NCI-H526 treated with DMSO at 0.1 percent for 48 hours (cell line): ENCODE measurements at places on chromosomes 5 and 9.

GRCh38 chr5:61274511-61274911 is 57.5 kb upstream of the ZSWIM6 start:
- DNase-seq = no peak

DNA sequence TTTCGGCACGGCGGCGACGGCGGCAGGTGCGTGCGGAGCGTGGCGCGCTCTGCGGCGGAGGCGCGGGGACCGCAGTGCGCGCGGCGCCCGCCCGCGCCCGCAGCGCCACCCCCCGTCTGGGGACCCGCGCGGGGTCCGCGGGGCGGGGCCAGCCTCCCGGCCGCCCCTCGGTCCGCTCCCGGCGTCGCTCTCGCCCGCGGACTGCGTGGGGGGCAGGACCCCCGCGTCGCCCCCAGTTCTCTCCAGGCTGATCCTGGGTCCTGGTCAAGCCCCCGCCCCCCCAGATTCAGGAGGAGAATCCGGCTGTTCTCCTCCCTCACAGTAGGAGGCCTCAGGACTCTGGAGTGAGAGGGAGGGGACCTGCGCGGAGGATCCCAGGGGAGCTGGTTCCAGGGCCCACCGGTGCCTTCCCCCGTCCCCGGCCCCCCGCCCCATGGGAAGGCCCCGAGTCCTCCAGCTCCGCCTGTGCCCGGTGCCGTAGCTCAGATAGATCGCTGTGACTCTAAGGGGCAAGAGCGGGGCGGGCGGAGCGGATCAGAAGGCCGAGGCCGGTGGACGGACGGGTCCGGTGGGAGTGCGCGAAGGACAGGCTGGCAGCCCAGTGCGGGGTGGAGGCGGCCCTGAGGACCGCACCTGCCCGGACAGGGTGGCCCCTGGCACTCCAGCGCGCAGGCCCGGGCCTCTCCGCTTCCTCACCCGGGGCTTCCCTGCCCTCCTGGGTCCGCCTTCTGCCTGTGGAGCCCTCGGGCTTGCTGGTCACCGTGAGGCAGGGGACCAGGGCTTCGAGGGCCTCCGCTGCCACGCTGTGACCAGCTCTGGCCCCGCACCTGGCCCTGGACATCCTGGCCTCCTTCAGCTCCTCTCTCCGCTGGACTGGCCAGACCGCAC is at the start of gene RNF208:
RNF208 (minus strand) TSS at position 51 of the 888 bp plus-strand sequence. CDS start 1,028 bp downstream, outside the sequence.
- DNase-seq = no peak

GRCh38 chr5:178769617-178770260 is 39.3 kb upstream of the ZNF354A start:
- DNase-seq = no peak

GRCh38 chr9:860706-861105 is 19.2 kb downstream of the DMRT1 start:
- DNase-seq = no peak

GRCh38 chr5:6790346-6790865 is 77.2 kb downstream of the TENT4A start:
- no peak for DNase-seq

- no peak for DNase-seq
Measured at GRCh38 chr5:180090098-180090768, 18.7 kb upstream of the RNF130 start.

DNA sequence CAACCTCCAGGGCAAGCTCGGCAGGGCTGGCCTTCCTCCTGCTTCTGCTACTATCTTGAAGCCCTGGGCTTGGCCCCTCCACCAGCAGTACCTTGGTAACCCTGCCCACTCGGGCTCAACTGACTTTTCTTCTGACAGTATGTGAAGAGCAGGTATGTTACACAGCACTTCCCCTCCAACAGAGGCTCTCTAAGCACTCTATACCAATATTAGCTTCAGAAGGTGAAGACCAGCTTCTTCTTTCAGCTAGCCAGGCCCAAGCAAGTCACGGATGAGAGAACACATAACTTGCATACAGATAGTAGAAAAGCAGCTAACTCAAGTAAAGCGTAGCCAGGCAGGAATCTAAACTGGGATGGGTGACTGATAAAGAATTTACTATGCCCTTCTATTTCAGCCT is 64.3 kb downstream of the FEM1C start:
- no peak for DNase-seq

DNA sequence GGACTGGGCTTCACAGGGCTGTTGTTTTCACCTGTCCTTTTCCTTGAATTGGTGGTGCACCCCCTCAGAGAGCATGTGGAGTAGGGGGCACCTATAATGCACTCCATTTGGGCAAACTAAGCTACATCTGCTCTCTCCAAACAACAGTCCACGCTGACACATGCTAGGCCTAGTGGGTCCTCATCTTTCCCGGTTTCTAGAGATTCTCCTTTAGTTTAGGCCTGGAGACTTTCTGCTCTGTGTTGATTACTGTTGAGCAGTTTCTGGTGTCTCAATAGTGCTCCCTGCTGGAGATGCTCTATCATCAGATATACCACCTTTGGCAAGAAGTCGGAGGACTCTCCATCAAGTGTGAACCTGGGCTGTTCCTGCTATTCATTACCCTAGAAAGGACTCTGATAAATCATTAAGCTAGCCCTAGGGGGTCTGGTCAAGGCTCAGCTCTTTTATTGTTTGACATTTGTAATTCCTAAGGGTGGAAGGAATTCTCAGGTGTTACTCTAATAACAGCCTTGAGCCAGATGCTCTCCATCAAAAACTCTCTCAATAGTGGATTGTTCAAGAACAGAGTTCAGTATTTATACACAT is 64.0 kb upstream of the FYB1 start:
- DNase-seq = peak; percentile 88

GRCh38 chr9:9585920-9586319 is 1026.9 kb downstream of the PTPRD start:
- DNase-seq = no peak

DNA sequence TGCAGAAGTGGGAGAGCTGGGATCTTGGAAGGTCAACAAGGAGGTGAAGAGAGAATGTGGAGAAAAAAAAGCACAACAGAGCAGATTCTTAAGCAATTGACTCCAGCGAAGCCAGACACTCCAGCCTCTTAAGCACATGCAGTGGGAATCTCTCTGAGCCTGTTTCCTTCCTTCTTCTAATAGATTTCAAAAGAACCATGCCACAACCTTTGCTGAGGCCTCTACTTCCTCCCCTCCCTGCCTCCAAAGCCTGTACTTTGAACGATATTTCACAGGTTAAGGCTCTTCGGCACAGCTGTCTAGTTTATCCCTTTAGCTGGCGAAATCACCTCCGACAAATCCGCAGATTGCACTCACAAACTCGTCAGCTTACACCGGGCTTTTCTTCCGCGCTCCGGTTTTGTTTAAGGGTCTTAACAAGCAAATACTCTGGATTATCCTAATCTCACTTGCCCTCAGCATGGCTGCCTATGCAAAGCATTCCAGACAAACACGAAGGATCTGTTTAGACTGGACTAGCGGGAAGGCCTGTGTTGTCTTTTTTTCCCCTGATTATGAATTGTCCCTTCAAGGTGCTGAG is 211.6 kb upstream of the PANK3 start:
- DNase-seq = no peak

DNA sequence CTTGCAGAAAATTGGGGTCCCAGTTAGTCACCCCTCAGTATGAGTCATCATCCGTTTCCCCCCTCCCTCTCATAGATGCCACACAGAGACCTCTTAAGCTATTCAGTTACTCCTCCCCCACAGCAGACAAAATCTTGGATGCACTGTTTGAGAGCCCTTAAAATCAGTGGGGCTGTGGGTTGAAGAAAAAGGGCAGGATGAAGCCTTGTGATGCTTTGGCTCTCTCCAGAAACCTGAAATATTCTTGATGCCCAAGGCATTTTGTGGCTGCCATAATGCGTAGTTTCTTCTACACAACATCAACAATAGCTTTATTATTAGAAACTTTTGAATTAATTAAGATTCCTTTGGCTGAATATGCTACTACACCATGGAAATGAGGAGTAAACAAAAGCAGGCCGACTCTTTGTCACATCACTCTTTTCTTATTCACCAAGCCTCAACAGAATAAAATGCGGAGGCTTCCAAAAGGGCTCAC is 133.8 kb downstream of the MRPS30 start:
- DNase-seq = no peak

DNA sequence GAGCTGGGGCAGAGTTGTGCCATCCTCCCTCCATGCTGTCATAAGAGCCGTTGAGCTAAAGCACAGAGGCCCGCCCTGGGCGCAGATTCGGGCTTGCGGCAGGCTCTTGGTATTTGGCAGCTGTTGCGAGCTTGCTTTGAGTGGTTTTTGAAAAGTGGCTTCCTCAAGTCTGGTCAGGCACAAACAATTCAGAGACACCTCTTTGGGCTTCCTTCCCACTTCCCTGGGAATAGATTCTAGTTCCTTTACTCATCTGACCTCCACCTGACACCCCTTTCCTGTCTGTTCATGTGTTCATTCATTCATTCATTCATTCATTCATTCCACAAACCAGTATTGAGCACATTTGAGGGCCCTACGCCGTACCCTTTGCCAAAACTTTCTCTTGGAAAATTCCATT is 27.4 kb downstream of the NCS1 start:
- no peak for DNase-seq

DNA sequence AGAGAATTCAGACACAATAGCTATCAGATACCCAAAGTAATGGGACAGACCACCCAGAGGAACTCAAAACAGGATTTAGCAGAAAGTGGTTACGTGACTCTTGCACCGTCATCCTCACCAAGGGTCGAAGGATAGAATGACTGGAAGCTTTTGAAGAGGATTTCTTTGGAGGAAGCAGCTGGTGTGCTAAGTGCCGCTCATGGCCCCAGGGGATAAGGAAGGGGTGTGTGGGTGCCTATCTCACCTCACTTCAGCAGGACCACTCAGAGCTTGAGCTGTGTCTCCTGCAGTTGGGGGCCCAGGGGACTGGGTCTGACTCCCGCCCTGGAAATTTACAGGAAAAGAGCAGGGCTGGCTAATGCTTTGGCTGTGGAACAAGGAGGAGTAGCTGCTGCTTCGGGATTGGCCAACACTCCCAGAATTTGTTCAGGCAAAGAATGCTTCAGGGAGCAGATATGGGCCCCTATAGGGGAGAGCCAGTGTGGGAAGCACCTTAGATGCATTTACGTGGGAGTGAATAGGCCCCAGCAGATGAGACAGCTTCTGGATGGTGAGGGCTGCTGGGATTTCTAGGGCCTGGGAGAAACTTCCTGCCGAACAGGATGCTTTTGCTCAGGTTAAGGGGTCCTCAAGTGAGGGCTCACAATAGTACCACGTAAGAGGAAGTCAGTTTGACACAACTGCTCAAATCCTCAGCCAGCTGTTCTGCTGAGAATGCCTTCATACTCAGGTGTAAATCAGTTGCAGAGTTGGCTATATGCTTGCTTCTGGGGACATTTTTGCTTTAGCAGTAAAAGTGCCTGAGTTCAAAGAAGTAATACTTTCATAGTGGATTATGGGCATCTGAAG is 29.1 kb upstream of the TOMM5 start:
- DNase-seq = no peak

- DNase-seq = no peak
Measured at GRCh38 chr9:135592625-135593024, 31.1 kb downstream of the PAEP start.

GRCh38 chr5:36878392-36879082 is 2.0 kb downstream of the NIPBL start:
- DNase-seq = peak; percentile 76

DNA sequence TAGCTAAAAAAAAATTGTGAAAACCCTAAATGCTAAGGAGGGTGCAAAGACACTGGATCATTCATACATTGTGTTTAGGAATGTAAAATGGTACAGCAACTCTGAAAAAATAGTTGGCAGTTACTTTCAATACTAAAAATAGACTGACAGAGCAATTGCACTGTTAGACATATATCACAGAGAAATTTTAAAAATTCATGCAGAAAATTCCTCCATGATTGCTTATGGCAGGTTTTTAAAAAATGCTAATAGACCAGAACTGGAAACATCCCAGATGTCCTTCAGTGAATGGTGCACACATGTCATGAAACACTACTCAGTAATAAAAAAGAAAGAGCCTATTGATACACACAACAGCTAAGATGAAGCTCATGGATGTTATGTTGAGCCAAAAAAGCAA is 349.8 kb upstream of the DAB2 start:
- DNase-seq = no peak

- DNase-seq = no peak
Measured at GRCh38 chr9:21854594-21854993, 52.2 kb downstream of the MTAP start.

- no peak for DNase-seq
Measured at GRCh38 chr9:132214027-132214622, 52.3 kb downstream of the NTNG2 start.
